ENCODE measurements at places on chromosomes 5 and 9.

DNA sequence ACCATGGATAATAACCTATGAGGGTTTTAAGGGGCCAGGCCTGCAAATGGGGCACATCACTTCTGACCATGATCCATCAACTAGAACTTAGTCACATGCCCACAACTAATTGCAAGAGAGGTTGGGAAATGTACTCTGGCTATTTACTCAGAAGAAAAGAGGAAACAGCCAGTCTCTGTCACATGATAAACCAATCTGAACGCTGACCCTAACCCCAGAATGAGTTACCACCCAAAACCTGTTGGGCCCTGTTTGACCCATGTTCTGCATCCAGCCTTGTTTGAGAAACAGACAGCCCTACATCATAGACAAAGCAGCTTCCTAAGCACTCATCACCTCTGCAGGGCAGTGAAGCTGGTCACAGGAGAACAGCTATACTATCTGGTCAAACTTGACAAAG, 5.8 kb downstream of the MACROH2A1 start:
- DNase-seq, result no peak

DNA sequence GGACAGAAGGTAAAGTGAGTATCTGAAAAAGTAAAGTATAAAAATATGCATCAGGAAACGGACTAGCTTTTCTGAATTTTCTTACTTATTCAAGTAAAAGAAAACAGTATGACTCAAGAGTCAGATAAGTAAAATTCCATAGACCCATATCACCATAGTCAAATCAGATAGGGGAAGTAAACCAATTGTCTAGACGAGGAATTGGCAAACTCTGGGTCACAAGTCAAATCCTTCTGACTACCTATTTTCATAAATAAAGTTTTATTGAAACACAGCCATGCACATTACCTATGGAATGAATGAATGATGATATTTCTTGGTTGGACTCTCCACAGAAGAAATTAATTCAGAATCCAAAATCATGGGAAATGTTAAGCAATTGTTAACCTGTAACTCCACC, 59.1 kb upstream of the TMC1 start:
- DNase-seq, result no peak

DNA sequence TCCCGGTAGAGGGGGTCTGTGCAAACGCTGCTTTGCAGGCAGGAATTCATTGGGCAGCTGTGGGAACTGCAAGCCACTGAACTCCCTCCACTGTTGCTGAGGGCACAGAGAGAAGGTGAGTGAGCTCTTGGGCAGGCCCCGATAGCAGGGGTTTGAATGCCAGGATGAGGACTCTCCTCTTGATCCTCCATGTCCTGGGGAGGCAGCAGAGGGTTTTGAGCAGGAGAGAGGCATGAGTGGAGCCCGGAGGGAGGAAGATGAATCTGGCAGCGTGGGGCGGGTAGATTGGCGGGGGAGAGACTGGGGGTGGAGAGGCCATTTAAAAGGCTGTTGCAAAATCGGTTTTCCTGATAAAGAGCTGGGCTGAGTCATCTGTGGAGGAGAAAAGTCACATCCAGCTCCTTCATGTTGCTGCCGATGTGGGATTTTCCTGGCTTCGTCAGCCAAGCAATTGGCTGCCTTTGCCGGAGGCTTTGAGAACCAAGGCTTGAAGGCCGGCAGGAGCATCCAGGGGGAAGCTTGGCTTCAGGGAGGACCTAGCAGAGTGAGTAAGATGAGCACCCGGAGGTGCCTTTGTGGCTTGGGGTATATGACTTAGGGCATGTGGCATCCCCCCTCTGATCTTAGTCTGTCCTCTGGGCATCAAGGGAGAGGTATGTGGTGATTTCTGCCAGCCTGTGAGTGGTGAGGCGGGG, at the start of gene SYNPO:
Gene SYNPO (plus strand): TSS at position 350 of the 695 bp plus-strand sequence. CDS start 7,616 bp downstream, outside the sequence.
- DNase-seq, result no peak

DNA sequence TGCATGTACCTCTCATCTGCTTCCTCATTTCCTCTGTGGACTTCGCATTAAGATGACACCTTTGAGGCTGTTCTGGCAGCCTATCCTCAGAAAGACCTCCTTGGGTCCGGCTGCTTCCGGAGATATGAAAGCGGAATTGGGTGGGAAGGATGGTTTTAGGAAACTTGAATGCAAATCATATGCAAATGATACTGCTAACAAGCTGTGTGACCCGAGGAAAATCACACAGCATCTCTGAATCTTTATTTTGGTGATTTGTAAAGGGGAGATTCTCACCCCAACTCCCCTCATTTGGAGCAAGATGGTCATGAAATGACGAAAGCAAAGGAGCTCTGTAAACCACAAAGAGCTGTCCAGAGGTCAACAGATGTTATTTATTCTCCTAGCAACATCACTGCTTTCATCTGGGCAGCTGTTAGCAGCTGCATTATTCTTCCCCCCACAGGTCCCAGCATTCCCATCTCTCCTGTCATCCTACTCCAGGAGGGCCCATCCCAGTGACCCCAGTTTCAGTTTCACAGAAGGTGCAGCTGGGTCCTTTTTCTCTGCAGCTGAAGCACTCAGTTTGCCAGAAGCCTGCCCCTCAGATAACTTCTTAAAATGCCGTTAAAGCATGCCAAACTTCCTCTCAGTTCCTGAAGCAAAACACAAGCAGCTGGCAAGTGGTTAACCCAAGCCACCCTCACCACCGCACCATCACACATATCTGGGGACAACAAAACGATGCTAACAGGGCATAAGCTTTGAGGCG, 269.5 kb downstream of the SEC61B start:
- no peak for DNase-seq

DNA sequence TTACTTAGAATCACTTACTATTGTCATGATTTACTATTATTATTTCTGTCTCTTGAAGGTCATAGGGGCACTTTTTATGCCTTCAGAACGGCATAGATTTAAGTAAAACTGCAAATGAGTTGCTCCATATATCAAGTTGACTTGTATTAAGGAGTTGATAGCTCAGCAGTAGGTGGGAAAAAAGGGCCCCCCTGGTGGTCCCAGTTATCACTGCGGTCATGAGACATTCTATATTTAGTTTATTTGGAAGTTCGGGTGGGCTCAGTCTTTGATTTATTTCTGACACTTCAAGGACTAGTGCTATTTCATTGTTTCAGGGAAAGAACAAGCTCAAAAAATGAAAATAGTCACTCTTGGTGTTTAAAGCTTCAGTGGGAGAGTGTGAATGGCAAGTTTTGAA, 159.3 kb downstream of the SLC24A2 start:
- DNase-seq, result no peak

DNA sequence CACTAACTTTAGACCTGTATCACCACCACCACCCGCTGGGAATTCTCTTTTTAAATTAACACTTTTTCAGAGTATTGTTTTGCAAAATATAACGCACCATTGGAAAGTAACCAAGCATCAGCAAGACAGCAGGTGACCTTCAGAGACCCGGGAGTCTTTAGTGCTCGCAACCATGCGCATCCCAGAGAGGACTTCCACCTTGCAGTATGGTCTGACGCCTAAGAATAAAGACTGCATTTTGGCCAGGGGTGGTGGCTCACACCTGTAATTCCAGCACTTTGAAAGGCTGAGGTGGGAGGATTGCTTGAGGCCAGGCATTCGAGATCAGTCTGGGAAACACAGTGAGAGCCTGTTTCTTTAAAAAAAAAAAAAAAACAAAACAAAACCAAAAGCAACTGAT, 113.8 kb downstream of the MED27 start:
- no peak for DNase-seq

GRCh38 chr9:19624519-19624918, 164.3 kb downstream of the SLC24A2 start:
- DNase-seq, result no peak

DNA sequence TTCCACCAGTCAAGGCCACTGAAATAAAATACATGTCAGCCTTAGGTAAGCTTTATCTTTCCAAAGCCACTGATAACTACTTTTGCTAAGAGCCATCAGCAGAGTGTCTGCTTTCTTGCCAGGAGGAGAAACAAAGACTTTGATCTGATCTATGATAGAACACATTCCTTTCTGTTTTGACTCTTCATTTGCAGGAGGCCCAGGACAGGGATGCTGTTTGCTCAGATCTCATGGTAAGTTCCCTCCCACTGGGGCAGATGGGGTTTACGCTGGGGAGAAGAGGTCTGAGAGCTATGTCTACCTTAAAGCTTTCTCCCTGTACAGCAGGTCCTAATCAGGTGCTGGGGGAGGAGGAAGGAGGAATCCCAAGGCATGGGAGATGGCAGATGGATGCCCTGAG, 497.6 kb downstream of the NTRK2 start:
- DNase-seq, result no peak

- no peak for DNase-seq
Observed at GRCh38 chr5:120139039-120139438, 325.1 kb upstream of the PRR16 start.

GRCh38 chr9:69740872-69741505, 18.8 kb downstream of the PTAR1 start:
- DNase-seq, result no peak

- no peak for DNase-seq
Observed at GRCh38 chr9:5652821-5653220, 23.9 kb downstream of the RIC1 start.

DNA sequence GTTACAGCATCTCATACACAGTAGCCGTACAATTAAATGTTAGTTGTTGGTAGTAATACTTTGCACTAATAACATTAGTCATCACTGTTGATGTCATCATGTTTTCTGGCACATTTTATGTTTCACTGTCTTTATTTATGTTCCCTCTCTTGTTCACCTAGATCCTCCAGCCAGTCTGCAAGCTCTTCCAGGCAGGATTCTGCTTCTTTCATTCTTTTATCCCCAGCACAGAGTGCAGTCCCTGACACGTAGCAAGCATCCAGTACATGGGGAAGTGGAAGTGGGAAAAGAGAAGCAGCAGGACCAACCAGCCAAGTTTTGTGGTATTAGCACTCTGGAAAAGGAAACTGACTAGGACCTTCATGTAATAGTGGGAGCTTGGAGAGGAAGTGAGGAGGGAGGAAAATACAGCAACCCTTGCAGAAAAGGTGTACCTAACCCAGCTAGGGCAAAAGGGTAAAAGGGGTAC, 89.7 kb upstream of the SLC44A1 start:
- no peak for DNase-seq

GRCh38 chr9:86946201-86947145, 833 bp downstream of the GAS1 start:
- DNase-seq, result peak; percentile 29

DNA sequence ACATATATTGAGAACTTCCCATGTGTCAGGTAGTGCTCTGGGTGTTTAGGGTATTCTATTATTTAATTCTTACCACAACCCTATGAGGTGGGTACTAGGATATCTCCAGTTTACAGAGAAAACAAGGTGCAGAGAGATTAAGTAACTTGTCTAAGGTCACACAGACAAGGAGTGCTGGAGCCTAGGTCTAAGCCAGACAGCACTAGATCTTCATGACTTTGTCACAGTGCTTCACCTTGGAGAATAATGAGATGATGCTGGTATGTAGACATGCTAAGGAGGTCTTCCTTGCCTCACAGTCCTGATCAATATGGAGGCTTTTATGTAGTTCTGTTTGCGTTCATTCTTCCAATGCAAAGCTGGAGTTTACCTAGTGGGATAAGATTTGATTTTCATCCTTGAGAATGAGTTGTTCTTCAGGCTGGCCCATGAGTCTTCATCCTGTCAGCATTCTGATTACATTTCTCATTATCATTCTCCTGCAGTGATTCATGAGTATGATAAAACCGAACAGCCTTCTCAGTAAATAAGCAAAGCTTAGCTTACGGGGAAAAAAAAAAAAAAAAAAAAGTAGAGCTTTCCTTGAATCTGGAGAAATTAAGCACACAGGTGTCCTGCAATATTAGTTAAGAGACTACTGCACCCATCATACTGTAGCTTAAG, 176.3 kb downstream of the C9orf152 start:
- no peak for DNase-seq

- DNase-seq, result no peak
Observed at GRCh38 chr9:112623198-112623597, 94.7 kb downstream of the INIP start.

- DNase-seq, result no peak
Observed at GRCh38 chr9:70429899-70430298, 15.4 kb upstream of the KLF9 start.

DNA sequence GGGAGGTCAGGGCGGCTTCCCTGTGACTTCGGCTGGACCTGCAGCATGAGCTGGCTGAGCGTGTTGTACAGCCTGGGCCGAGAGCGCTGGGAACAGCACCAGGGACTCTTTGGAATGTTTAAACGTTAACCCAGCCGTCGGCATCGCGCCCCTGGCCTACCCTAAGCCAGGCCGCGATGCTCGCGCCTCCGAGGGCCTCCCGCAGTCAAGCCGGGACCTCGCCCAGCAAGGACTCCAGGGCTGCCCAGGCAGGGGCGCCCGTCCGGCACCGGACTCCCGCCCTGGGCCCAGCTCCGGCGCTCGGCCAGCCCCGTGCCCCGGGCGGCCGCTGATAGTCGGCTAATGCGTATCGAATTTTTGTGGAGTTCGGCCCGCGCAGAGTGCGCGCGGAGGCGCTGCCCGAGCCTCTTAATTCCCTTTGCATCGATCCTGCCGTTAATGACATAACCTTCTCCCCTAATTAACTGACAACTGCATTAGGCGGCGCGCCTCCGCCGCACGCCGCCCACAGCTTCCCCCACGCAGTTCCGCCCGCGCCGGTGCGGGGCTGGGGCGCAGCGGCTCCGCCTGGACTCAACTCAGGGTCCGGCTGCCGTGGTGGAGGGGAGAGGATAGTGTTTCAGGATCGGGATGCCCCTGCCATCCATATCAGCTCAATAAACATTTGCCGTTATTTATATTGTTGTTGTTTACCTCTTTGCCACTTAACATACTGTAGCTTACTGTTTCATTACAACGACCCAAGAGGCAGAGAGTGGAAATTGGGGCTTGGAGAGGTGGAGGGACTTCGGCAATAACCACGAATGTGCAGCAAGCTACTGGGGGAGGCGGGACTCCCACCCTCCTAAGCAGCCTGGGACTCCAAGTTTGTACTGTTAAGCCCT, 28.8 kb upstream of the CDC23 start:
- DNase-seq, result no peak

DNA sequence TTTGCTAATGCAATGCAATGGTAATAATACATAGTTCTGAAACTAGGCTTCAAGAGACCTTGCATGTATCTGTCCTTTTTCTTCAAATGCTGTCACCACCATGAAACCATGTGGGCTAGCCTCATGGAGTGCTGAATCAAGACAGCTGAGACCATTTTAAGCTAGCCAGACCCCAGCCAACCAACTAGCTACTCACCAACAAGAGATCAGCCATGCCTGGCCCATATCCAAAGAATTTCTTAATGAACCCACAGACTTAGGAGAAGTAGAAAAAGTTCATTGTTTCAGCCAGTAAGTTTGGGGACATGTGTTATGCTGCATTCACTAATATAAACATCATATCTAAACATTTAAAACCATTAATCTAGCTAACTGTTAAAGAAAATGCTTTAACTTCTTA, 139.8 kb upstream of the EDIL3 start:
- no peak for DNase-seq

- no peak for DNase-seq
Observed at GRCh38 chr5:67249590-67249895, 52.9 kb upstream of the CD180 start.
